ENCODE measurements at places on chromosomes 5 and 9.

GRCh38 chr5:4130819-4131218, 535.2 kb downstream of the IRX1 start:
- no peak for DNase-seq

DNA sequence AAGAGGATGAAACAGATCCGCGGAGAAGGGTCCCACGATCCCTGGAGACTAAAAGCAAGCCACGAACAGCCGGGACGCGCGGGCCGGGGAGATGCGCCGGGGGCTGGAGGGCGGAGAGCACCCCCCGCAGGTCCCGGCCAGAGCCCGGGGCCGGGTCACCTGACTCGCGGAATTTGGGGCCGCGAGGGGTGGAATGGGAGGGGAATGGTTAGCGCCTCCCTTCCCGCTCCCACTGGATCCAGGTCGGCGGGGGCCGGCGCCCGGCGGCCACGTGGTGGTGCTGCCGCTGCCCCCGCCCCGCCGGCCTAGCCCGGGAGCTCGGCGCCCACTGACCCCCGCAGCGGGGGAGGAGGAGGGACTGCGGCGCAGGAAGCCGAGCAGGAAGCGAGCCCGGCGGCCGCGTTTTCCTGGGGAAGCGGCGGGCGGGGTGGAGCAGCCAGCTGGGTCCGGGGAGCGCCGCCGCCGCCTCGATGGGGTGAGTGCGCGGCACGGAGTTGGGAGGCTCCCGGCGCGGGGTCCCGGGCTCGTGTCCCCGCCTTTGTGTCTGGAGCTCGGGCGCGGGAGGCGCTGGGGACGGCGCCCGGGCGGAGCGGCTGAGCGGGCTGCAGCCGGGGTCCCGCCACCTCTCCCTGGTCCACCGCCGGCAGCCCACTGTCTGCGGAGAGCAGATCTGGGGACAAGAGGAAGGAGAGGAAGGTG, at the start of gene RAI14:
Gene RAI14, plus strand, starts transcription at position 328 of the 699 bp plus-strand sequence. CDS start 30,592 bp downstream, outside the sequence.
- DNase-seq = peak; percentile 77

DNA sequence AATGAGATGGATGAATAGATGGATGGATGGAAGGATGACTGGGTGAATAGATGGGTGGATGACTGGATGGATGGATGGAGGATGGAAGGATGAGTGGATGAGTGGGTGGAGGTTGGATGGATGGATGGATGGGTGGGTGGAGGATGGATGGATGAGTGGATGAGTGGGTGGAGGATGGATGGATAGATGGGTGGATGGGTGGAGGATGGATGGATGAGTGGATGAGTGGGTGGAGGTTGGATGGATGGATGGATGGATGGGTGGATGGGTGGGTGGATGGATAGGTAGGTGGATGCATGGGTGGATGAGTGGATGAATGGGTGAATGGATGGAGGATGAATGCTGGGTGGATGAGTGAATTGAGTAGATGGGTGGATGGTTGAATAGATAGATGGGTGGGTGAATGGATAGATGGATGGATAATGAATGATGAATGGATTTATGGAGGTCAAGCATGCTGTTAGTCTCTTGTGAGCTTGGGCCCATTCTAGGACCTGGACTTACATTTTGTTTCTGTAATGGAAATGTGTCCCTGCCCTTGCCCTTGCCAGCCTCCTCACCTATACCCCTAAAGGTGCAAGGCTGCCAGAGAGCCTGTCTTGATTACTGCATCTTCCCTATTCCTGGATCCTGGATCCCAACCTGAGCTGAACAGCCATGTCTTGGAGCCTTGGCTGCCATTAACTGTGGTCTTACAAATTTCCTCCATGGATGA, 159.7 kb upstream of the NFIL3 start:
- DNase-seq = no peak

GRCh38 chr9:1125741-1126140, 75.6 kb downstream of the DMRT2 start:
- no peak for DNase-seq

- no peak for DNase-seq
Observed at GRCh38 chr5:172906888-172907287, 52.3 kb upstream of the RPL26L1 start.

DNA sequence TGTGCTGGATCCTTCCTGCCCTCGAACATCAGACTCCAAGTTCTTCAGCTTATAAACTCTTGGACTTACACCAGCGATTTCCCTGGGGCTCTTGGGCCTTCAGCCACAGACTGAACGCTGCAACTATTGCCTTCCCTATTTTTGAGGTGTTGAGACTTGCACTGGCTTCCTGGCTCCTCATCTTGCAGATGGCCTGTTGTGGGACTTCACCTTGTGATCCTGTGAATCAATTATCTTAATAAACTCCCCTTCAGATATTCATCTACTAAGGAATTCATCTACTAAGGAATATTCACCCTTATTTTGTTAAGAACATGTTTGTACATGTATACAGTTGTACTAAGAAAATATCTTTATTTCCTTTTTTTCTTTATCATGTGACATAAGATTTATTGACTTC, 1079.7 kb downstream of the CDH12 start:
- no peak for DNase-seq
